Heart left ventricle (tissue), 16 donors: ENCODE measurements at places on chromosomes 7 and 10. TPM values are rescaled to one million over a fixed set of nuclear protein-coding genes. Genes with fewer than 3 reads are reported as not detected.

- no peak for DNase-seq
These were observed 22.4 kb downstream of the NPC1L1 start for GRCh38 chr7:44518761-44519160.

The REEP3 gene
- polyA plus RNA-seq: 21.9 TPM

The VSTM4 gene
- polyA plus RNA-seq: 6.9 TPM

- no peak for DNase-seq
These were observed 494.0 kb downstream of the TNS3 start for GRCh38 chr7:47087866-47088265.

The COBL gene
- 25.9 TPM for polyA plus RNA-seq

GRCh38 chr10:93160829-93161228, 87.1 kb downstream of the CYP26A1 start:
- peak; percentile 25 for DNase-seq
